Adipocyte (in vitro differentiated cells): ENCODE measurements at places on chromosomes 3 and 15.

GRCh38 chr3:107956991-107957900, 133.6 kb downstream of the CD47 start:
- DNase-seq, result peak; percentile 84

DNA sequence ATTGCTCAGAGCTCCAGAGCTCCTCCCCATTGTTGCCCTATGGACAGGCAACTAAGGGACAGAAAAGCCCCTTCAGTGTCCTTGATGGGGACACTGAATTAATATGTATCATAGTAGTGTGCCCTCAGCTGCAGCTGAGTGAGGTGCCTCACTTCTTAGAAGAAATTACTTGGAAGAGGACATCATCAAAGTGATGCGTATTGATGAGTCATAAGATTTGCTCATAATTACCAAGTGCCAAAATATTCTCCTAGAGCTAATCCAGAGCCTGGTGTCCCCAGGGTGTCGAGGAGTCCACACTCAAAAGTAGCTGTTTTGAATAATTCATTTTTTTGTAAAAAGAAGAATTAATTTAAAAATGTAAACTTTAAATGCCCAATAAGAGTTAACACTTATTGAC, 200.7 kb upstream of the SEMA6D start:
- DNase-seq, result no peak

DNA sequence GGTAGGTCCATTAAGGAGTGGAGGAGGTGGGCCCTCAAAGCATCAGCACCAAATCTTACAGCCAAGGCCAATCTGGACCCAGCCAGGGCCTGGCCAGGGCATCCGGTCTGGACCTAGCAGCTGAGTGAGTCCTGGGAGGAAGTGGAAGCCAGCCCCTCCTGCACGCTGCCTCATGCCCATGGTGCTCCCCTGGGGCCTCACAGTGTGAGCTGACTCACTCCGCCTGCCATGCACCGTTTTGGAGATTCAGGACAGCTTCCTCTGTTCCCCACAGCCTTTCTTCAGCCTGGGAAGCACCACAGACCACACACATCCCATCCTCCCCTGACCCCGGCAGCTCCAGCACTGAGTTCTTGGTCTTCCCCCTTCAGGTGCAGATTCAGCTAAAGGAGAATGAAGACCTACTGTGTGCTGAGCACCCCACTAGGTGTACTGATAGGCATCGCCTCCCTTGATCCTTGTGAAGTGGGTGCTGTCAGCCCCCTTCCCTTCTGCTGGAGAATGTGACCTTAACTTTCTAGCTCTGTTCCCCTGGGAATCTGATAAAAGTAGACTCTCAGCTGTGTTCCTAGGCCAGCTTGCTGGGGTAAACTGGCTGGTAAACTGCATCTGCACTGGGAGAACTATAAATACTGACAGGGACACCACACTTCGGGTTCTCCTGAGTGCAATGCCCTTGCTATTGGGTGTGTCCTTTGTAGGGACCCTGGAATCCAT, 36.8 kb upstream of the SEC13 start:
- DNase-seq, result peak; percentile 85

GRCh38 chr3:145807990-145808389, 353.0 kb downstream of the PLOD2 start:
- peak; percentile 49 for DNase-seq

GRCh38 chr3:9780910-9781309, 11.2 kb upstream of the CAMK1 start:
- DNase-seq, result no peak

- DNase-seq, result peak; percentile 21
Measured at GRCh38 chr15:38867556-38867955, 302.9 kb upstream of the RASGRP1 start.

DNA sequence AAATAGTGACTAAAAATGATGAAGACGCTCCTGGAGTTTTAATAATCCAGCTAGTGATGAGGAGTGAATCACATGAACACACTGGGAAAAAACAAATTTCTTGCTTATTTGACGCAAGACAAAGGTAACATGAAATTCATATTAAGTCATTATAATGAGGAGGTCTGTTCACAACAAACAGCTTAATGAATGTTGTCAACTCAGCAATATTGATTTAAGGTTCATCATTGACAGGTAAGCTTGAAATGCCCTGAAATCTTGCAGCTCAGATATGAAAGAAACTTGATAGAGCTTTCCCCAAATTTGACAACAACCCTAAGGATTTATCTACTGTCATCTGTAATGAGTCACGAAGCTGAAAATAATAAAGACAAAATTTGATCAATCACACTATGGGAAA, 108.1 kb upstream of the SELENOK start:
- no peak for DNase-seq
